Esophagus muscularis mucosa (tissue), 4 donors: ENCODE measurements at places on chromosomes 3 and 15.

GRCh38 chr3:71184252-71184651 is 399.3 kb downstream of the FOXP1 start:
- DNase-seq, result no peak

GRCh38 chr3:2589336-2589969 is 490.8 kb downstream of the CNTN4 start:
- no peak for DNase-seq

DNA sequence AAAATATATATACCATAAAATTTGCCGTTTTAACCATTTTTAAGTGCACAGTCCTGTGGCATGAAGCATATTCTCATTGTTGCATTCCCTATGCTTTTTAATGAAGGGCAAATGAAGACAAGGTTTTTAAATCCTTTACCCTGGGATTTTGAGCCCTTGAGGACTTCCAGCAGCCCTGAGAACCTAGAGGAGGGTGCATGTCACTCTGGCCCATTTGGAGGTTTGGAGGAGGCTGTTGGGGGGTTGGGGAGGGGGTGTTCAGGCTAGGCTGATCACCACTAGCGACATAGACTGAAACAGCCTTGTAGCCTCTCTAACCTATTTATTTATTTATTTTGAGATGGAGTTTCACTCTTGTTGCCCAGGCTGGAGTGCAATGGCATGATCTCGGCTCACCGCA is 86.0 kb downstream of the SMAD6 start:
- DNase-seq, result no peak

DNA sequence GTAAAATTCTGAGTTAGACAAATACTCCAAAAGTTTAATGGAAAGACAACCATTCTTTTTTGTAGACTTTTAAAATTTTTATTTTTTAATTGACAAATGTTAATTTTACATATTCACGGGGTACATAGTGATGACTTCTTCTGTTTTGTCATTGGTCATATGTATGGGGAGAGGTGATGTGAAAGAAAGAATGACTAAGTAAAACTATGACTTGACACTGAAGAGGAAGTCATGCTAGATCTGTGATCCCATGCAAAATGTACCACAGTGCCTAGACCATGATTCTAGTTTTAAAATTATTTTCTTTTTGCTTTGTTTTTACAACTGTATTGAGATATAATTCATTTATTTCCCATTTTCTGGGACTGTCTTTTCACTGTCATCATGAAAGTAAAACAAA is 281.6 kb downstream of the MBNL1 start:
- no peak for DNase-seq

DNA sequence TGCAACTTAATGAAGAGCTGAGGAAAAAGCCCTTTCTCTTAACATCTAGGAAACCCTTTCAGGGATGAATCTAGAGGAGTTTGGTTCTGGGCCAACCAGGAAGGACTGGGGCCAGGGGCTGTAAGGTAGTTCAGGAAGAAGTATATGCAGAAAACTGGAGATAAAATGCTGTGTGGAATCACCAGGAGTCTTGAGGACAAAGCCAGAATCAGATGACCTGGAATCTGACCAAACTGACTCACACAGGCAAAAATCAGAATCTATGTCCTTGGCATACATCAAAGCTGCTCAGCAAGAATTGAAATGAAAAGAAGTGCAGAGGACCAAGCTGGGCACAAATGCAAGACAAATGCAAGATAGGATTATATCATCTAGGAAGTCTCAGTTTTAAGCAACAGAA is 59.4 kb upstream of the ATP2C1 start:
- no peak for DNase-seq
